Cardiac muscle cell (in vitro differentiated cells and primary cell): ENCODE measurements at places on chromosomes 6 and 20. TPM values are rescaled to one million over a fixed set of nuclear protein-coding genes. Genes with fewer than 3 reads are reported as not detected.

Gene TMC2
- not detected in 2 replicates for total RNA-seq

DNA sequence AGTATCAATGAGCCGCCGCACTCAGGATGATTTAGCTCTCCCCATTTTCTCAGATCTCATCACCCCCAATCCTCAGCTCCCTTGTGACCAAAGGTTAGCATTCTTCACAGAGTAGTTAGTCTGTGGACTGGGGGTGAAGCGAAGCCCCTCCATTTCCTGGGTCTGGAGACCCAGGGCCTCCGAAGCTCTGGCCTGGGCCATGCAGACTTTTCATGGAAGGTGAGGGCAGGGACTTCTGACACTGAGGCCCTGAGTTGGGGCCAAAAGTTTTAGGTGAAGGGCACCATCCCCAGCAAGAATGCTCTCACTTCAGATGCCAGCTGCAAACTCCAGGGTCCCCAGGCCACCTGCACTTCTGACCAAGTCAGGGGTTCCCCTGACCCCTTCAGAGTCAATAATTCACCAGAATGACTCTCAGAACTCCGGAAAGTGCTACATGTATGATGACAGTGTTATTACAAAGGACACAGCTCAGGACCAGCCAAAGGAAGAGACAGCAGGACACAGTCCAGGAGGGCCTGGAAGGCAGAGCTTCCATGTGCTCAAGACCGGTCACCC lies 65.7 kb upstream of the DUSP22 start:
- no peaks in the 10 kb centered on the region for H3K27me3 ChIP-seq
- DNase-seq: no peak
- no peaks in the 10 kb centered on the region for H3K4me1 ChIP-seq
- no peak overlapping the region for H3K4me3 ChIP-seq
- no peaks in the 10 kb centered on the region for H3K36me3 ChIP-seq
- no peak overlapping the region for H3K27ac ChIP-seq

GRCh38 chr20:41733151-41733550 lies 115.0 kb upstream of the CHD6 start:
- no peaks in the 10 kb centered on the region for H3K27me3 ChIP-seq
- no peaks in the 10 kb centered on the region for H3K36me3 ChIP-seq

DNA sequence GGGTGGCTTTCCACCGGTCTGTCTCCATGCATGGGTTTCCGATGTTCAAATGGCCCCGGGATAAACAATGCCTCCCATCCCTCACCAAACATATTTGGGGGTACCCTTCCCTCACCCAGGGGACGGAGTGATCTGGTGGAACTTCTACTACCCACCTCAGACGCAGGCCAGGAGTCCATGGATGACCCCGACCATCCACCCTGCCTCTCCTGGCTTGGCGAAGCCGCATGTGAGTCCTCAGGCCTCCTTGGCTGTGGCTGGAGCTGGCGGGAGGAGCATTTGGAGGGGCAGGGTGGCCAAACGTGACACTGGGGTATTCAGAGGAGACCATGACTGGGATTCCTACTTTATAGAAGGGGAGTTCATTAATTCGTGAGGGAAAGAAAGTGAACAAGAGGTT lies 45.9 kb upstream of the FRMD1 start:
- no peak overlapping the region for H3K27ac ChIP-seq
- H3K4me3 ChIP-seq: no peak overlapping the region
- no peak for DNase-seq
- no peaks in the 10 kb centered on the region for H3K4me1 ChIP-seq
- no peaks in the 10 kb centered on the region for H3K36me3 ChIP-seq

Gene BPHL
- total RNA-seq: 27.2 and 34.8 TPM in 2 replicates

DNA sequence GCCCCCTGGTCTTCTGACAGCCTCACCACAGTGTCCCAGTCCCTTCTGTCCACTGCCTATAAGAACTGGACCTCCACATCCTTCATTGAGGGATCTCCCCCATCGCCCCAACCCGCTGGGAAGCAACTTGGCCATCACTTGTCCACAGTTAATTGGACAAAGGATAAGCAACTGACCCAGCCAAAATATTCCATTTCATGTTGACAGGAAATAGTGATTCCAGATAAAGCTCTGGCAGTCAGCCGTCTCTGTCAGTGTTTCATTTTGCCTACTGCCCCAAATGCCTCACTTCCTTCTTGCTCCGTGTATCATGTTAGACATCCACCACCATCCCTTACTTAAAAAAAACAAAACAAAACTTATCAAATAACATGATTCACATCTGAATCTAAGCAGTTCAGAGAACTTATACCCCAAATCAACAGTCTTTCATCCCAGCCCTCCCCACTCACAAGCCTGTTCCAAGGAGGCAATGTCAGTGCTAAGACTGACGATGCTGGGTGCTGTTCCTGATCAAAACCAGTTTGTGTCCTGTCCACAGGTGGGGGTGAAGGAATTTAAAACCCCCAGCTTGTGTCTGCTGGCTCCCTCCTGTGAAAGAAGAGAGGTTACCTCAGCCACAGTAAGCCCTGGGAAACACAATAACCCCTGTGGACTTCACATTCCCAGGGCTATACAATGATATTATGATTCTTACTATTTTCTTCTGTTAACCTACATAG lies 162.5 kb downstream of the WDR27 start:
- H3K27me3 ChIP-seq: no peaks in the 10 kb centered on the region
- H3K4me3 ChIP-seq: no peak overlapping the region
- no peaks in the 10 kb centered on the region for H3K4me1 ChIP-seq
- H3K36me3 ChIP-seq: no peaks in the 10 kb centered on the region

Gene SMPD2
- 7.0 and 12.5 TPM in 2 replicates for total RNA-seq
